DMS 273 treated with DMSO at 0.1 percent for 48 hours (cell line): ENCODE measurements at places on chromosomes 4 and X.

DNA sequence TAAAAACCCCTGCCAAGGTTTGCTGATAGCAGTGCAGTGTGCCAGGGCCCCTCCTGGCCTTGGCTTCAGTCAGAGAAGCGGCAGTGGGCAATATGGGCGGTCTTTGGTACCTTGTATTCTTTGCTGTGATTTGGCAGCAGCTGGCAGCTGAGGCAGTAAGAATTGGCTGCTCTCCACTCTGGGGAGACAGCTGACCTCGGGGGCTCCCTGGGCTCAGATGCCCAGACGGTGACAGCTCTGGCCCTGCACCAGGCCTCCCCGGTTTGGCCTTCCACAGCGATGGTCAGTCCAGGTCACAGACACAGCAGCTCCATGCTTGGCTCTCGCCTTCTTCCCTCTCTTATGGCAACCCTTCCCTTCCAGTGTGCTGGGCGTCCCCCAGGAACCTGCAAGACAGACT is 330.9 kb downstream of the BCOR start:
- DNase-seq, result no peak

- DNase-seq, result no peak
Observed at GRCh38 chr4:170990989-170991589, 822.1 kb upstream of the GALNTL6 start.

- DNase-seq, result no peak
Observed at GRCh38 chr4:167893531-167893930, 198.8 kb upstream of the ANXA10 start.

DNA sequence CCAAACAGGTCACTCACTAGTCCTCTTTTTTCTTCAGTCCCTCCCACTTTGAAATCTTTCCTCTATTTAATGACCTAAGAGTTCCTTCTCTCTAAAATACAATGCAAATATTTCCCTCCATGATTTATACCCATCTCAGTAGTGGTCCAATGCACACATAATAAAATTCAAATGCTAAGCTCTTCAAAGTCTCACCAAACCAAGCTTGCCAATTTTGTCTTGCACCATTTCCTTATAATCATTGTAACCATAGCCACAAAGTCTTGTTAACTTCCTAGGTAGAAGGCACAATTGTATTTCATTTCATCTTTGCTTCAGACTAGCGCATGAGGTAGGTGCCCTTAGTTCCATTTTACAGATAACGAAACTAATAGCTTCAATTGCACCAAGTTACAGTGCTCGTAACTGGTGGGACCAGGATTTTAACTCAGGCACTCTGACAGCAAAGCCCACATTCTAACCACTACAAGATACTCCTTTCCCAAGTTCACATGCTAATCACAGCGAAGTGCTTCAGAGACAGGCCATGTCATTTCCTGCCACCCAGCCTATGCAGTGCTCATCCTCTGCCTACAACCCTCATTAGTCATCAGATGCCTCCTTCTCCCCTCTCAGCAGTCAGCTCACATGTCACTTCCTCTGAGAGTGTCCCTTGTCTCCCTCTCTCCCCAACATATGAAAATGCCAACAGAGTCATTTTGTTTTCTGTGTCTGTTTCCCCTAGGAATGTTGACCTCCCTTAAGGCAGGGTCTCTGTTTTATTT is 66.9 kb upstream of the PPARGC1A start:
- no peak for DNase-seq

GRCh38 chr4:127284236-127284635 is 348.5 kb upstream of the INTU start:
- no peak for DNase-seq

- no peak for DNase-seq
Observed at GRCh38 chr4:177566691-177567090, 124.5 kb upstream of the AGA start.

DNA sequence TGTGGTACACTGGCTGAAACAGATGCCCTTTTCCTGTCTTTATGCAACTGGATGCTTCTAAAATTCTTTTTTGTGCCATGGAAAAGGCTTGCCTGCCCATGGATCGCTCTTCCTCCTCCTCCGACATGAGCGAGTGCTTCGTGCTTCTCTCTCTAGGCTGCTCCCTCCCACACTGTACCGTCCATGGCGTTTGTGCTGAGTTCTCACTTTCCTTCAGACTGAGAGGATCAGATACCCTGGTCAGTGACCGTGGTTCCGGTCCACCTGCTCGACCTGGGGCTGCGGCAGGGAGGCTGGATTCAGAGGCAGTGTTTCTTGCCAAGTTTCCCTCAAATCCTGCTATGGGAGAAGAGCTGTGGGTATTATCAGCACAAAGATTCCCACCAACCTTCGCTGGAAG is 10.2 kb upstream of the CLDN24 start:
- no peak for DNase-seq
